Activated effector memory CD4-positive, alpha-beta T cell treated with anti-CD3 and anti-CD28 coated beads, Interleukin-2, amount 50 U/mL, for 16 hours (primary cell): ENCODE measurements at places on chromosomes 12 and 14.

GRCh38 chr14:60679566-60680258 is 30.4 kb upstream of the SIX1 start:
- DNase-seq: no peak

GRCh38 chr14:49483268-49483667 is 102.9 kb downstream of the RPS29 start:
- DNase-seq: no peak

DNA sequence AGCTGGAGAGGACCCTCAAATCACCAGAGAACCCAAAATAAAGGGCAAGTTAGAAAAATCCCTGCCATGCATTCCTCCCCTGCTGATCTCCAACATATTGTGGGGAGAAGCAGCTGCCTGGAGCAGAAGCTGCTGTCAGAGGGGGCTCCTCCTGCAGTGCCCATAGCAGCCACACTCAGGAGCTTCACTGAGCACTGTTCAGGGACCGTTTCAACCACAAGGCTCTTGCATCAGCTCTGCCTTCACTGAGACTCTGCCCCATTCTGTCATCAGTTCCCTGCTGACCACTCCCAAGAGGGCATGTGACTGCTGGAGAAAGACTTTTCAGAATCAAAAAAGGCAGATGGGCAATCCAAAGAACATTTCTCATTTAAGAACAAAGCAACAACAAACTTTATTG is 392.7 kb downstream of the GALC start:
- DNase-seq: no peak

GRCh38 chr14:92471919-92472318 is 41.7 kb upstream of the RIN3 start:
- no peak for DNase-seq

GRCh38 chr14:104554608-104555429 is 24.7 kb upstream of the C14orf180 start:
- peak; percentile 36 for DNase-seq

DNA sequence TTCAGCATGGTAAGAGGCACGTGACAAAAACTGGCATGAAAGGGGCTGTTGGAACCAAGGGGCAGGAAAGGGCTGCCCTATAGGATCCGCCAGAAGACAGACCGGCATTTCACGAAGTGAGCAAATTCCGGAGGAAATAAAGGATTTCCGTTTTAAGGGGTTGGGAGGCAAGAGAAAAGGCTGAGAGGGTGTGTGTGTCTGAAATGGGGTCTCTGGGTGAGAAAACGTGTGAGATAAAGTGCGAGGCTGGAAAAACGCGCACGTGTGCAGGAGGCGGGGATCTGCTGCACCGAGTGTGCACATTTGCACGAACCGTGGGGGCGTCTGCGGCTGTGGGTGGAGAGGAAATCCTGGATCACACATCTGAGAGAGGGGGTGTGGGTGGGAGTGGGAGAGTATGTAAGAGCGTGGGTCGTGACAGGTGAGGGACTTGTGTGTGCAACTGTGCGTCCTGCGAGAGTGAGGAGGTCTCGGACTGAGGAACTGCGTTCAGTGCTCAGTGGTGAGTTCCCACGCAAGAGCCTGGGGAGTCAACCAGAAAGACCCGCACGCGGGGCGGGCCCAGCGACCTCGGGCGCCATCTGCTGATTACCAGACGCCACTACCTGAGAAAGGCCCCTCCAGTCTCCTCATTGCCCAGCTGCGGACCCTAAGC is 37.0 kb upstream of the P2RX7 start:
- peak; percentile 92 for DNase-seq

DNA sequence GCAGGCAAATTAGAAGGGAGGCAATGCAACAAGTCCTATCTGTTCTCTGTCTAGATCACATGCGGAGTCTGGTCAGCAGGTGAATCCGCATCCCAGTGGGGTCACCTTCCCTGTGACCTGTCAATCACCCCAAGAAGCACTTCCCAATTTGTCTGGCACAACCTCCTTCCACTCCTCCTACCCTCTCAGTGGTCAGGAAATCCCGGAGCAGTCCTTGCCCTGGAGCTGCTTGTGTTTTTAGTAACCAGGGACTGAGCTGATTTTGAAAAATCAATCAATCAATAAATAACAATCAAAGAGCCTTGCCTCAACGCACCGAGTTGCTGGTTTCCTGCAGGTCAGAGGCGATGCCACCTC is 572 bp upstream of the ACSS3 start:
- DNase-seq: no peak

DNA sequence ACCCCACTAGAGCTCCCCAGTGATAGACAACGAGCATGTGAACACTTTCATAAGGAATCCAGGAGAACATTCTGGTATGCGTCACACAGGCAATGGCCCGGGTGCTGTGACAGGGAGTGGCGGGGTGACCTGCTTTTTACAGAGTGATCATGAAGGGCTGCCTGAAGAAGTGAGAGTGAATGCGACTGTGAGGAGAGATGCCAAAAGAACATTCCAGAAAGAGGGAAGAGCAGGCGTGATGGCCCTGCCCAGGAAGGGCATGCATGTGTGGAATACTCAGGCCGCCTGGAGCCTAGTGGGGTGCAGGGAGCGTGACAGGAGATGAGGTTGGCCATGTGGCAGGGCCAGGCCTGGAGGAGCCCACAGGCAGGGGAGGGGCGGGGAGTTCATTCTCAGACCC is 53.8 kb downstream of the FZD10 start:
- no peak for DNase-seq

- DNase-seq: no peak
Measured at GRCh38 chr14:89977668-89978067, 21.9 kb downstream of the TDP1 start.

DNA sequence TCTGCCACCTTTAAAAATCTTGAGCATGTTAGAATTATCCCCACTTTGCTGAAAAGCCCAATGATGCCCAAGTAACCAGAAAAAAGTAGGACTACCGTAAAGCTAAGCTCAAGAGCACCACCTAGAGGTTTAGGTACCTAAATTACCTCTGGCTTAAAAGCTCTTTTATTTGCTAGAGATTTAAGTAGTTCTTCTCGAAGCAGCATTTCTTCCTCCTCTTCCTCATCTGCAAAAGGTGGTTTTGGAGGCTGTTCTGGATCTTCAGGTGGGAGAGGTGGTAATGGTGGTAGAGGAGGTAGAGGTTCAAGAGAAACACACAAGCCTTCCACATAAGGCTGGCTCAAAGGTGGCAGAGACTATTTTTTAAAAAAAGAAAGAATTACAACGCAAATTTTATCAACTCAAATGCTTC is 26.9 kb downstream of the ZFC3H1 start:
- DNase-seq: no peak

- DNase-seq: no peak
Measured at GRCh38 chr12:115174920-115175319, 490.9 kb upstream of the TBX3 start.

GRCh38 chr12:94938583-94938982 is 64.9 kb downstream of the NDUFA12 start:
- no peak for DNase-seq

- DNase-seq: no peak
Measured at GRCh38 chr12:116354950-116355783, 77.7 kb upstream of the MED13L start.

DNA sequence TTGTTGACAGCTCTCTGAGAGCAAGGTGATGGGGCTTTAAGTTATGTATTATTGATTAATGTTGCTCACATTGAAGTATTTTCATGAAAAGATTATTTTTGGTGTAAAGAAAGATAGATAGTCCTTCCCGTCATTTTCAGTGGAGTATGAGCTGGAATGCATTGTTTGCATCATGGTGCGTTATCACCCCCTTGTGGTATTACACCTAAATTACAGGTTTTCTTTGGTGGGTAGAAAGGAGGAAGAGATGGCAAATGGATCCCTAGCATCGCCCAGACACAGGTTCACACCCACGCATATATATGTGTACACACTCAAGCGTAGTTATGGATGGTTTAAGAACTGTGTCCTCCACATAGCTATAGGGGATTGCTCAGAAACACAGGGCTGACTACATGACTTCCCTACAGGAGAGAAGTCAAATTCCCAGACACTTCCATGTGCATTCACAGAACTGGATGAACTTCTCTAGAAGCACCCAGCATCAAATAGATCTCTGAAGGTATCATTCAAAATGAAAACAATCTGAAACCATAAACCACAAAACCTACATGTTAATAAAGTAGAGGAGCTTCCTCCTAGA is 14.4 kb upstream of the SERPINA10 start:
- no peak for DNase-seq

DNA sequence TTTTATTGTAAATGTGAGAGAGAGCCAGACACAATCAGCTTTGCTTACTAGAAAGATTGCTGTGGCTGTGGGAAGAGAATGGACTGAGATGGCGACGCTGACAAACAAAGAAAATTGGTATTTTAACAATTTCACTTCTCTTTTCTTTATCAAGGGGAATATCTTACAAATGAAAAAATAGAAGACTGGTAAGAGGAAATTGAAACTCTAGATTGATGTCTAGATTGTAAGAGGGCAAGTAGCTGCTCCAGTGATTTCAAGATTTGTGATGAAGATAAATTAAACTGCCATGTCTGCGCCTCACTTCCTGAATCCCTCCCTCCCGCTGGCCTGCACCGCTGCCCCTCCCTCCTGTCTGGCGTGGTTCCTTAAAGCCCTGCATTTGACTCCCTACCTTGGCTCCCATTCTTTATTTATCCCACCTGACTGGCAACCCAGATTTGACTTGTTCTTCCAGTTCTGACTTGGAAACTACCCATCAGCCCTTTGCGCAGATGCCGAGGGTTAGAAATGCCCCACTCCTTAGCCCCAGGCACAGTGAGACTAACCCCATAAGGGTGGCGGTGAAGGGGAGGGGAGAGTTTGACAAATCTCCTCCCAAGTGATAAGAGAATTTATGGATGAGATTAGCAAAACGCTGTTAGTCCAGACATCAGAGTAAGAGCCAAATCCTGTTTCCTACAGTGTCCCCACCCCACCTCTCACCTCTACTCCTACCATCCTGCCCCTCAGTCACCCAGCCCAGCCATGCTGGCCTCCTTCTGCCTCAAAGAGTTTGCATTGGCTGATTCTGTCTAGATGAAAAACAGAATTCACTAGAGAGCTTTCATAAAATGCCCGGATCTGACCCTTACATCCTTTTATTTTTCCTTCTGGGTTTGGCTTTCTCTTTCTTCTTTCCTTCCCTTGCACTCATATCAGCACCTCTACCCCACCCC is 125.3 kb upstream of the ATF7IP start:
- DNase-seq: no peak

DNA sequence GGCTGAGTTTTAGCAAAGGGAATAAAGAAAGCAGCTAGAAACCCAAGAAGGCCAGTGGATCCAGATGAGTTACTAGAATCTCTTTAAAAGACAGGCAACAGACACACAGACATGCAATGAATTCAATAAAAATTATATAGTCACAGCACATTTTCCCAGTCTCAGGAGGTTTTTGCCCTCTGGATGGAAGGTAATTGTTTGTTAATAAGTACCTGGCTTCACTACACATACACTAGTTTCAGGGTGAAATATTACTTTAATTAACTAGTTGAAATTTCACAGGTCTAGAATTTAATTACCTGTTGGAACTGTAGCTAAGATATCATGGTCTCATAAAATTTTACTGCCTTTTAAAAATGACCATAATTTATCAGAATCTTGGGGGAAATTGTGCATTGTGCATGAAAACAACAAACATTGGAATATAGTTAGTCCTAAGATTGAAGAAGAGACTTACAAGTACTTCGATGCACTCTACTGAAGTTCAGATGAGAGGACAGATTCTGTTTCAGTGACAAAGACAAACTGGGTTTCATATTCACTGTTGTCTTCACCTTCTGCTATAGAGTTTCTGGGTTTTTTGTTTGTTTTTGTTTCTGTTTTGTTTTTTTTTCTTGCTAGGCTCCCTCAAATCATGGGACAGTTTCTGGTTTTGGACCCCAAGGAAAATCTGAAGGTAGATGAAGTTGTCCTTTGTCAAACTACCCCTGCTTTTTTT is 277.0 kb upstream of the GARIN6 start:
- DNase-seq: no peak

GRCh38 chr14:95816539-95816938 is 60.1 kb upstream of the TUNAR start:
- DNase-seq: no peak

GRCh38 chr12:84201976-84202375 is 710.6 kb downstream of the SLC6A15 start:
- no peak for DNase-seq

- peak; percentile 27 for DNase-seq
Measured at GRCh38 chr12:47885566-47885965, 19.2 kb downstream of the VDR start.
